ENCODE measurements at places on chromosomes 1 and 21.

DNA sequence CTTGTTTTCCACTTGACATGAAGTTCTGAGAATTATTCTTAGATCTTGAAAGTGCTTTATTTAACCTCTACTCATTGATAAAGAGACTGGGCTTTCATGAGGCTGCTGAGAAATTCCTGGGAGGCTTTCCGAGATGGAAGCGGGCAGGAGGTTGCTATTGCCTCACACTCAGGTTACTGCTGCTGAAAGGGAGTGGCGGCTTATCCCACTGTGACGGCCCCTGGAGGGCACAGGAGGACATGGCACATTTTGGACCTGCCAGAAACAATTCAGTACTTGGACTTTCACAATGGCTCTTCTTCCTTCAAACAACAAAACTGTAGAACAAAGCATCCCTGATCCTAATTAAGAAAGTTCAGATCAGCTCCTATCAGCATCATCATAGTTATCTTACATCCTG is 16.2 kb upstream of the MARK1 start:
- no peak for DNase-seq

DNA sequence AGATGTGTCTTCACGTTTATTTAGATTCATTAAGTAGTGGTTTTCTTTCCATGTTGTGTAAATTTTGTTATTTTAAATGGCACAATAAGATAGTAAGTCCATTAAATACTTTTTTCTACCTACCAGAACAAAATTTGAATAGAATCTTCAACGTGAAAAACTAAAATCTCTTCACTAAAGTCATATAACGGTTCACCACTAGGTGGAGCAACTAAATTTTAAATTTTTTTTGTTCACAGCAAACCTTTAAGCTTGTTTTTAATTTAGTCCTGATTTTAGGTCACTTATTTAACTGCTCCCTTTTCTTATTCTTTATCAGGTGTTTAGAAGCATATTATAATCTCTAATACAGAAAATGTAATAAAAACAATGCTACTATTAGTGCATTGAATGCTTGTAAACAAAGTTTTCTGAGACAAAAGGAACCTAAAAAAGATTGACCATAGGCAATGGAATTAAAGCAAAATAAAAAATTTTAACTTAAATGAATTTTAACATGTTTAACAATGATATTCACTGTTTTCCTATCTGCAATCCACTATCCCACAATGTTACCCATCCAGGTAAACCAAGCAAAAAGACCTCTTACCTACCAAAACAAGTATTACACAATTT is 28.3 kb upstream of the PKN2 start:
- DNase-seq: no peak

DNA sequence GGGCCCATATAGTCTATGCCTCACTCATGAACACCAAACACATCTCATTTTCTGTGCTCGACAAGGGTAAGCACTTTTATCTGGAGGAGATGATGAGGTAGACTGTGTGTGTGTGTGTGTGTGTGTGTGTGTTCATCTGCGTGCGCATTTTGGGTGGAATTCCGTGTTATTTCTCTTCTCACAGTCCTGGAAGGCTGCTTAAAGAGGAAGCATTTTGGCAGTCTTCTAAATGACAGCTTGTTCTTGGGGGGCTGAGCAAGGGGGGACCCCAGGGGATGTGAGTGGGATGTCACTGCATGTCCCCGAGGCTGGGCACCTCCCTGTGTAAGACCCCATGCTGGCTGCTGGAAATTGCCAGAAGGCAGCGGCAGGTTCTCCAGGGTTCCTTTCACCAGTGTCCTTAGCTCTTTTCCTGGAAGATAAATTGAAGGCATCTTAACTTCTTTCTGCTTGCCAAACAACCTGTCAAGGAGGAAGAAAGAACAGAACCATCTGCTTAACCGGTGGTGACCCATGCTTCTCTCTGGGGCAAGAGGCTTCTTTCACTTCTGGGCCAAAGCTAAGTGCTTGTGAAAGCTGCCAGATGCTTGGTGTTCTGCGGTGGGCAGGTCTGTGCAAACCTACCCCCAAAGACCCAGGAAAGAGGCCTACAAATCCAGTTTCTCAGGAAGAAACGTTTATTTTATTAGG is 9.9 kb upstream of the RD3 start:
- DNase-seq: no peak

DNA sequence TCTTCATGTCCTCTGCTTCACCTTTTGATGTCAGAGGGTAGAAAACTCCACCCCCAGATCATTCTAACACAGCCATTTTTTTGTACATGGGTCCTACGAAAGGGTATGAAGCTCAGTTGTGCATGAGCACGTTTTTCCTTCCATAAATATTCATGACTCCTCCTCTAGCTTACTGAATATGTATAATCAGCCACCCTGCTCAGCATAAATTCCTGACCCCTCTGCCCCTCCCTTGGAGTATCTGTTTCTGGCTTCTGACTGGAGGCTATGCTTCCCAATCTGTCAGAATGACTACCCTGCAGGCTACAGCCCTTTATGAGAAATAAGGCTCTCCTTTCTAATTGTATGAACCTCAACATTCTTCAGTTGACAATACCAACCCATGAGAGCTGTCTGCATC is 42.8 kb upstream of the PARP1 start:
- DNase-seq: no peak

DNA sequence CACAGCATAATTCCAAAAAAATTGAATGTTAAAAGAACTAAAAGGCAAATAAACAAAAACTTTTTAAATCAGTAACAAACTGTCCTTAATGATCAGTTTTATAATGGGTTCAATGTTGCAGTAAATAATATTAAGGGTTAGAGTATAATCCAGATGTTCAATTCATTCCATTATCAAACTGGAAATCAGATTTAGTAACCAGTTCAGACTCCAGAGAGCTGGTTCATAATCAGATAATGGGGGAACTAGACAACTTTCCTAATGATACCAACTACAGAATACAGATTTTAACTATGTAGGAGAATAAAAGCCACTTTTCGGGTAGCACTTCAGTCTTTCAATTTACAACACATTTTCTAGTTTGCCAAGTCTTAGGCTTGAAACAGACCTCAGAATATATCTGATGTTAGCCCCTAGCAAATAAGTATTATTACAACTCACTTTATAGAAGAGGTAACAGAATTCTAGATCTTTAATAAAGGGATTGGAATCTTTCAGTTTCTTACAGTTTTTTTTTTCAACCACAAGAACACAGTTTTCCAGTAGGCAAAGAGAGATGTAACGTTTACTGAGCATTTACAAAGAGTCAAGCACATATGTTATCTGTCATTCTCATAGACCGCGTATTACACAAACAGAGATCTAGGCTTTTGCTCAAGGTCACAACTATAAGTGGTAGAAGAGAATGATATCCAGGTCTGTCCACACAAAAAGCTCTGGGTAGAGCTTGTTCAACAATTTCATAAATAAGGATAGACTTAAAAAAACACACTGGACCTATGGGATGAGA is 1.9 kb upstream of the DCAF6 start:
- DNase-seq: no peak

DNA sequence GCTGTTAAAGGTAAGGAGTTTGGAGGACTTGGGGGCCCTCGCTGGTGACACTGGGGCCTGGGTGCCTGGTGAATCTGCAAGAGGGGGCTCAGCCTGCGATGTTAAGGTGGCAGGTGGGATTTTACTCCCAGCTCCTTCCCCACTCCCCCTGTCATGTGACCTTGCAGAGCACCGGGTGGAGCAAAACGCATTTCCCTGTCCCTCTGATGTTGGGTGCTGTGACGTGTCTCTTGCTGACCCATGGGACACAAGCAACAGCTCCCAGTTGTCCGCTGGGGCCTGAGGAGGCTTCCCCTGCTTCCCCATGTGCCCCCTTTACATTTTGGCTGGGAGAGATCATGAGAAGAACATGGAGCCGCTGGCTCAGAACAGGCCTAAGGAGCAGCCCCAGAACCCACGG is 319.0 kb downstream of the MATN1 start:
- DNase-seq: no peak

DNA sequence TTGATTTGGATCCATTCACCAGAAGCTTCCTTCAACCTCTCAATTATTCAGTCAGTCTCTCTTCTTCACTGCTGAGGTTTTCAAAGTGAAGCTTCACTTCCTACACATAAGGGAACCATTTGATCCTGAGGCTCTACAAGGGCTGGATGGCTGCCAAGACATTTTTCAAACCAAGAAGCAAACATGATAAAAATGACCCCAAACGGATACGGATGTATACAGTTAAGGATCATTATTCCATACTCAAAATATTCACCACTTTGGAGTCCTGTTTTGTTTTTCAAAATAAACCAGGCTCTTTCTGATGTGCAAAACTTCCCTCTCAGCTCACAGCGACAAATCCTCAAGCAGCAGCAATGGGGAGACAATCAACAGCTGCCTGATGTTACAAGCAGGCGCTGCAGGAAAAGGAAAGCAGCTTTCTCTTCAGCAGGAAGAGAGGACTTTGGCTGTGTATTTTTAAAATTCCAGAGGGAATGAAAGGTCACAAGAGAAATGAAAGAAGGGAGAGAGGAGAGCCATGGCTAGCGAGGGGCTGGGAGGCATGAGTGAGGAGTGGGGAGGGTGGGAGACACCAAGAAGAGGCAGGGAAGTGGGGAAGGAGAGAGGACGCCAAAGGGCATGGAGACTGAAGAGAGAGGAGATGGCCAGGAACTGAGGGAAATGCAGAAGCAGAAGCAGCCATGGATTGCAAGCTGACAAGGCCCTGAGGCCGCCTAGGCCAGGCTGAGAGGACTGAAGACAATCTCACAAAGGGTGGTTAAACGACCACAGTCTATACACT is 145.4 kb downstream of the SLC45A1 start:
- no peak for DNase-seq

DNA sequence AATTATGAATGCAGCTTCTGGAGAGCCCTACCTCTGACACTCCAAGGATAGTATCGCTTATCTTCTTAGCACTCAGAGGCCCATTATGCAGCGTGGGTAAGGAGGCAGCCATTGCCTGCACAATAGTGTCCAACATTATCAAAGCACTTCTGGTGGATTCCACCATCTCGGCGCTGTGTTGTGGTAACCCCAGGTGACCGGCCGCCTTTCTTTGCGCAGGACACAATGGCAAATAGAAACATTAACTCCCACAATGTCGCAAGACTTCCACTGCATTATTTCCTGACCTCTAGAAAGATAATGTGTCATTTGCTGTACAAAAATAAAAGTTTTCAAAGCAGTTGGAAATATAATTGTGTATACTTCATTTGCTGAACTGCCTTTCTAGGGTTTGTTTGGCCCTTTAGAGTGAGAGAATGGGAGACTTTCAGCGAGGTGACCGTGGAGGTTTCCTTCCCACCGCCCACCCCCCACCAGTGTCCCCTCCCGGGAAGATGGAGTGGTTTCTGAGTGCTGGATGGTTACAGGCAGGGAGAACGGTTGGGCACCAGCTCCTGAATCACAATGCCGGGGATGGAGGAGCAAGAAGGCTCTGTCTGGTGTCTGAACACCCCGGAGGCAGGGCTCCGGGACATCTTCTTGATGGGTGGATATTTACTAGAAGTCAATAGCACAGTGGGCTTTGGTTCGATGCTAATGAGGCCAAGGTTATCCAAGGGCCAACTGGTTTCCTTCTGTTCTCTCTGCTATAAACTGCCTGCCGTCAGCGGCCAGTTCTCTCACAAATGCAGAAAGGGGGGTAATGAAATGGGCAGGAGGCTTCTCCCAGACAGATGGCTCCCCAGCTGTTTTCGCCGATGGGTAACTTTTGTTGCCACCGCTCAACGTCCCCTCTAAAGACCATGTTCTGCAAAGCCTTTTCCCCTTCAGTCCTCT is 215.4 kb upstream of the PROX1 start:
- DNase-seq: no peak

DNA sequence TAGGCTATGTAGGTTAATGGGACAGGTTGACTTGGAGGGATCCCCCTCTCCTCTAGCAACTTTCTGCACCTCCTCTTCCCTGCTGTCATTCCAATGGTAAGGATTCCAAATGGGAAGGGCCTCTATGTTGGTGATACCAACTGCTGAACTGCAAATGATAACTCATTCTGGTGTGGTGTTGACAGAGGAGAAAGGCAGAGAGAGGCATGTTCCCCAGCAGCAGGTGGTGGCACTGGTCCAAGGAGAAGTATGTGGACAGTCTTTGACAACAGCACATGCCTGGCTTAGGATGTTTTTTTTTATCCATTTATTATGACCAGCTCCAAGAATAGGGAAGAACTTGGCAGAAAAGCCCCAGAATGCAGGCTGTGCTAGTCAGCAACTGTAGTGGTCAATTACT is 19.6 kb upstream of the SPAG17 start:
- no peak for DNase-seq

DNA sequence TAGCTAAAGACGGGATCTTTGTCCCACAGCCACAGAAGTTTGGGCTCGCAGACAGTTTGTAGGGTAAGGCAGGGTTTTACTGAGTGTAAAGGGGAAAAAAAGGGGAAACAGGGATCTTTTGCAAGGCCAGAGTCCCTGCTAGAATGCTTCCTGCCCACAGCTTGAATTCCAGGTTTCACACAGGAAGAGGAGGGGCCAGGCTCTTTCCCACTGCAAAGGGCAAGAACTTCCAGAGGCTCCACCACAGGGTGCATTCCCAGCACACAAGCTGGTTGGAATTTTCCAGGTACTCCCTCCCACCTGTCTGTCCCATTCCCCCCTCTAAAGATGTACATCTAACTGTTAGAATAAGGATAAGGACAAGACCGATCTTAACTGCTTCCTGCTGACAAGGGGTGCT is 1126.9 kb downstream of the KCNT2 start:
- DNase-seq: no peak

DNA sequence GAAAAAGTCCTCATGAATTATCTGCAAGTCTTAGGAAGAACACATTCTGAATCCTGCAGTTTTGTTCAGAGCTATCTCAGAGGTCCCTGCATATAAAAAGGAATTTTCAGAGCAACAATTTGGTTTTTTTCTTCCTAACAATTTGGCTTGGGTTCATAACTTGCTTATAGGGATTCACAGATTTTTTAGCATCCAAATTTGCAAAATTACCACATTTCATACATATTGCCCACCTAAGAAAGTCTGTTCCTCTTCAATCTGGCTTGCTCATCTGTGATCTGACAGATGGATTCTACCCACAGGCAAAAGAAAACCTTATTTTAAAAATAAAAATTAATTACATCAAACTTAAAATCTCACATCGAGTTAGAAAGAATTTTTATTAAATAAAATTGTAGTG is 714.4 kb upstream of the NCAM2 start:
- DNase-seq: no peak

GRCh38 chr1:62796221-62796620 is 12.3 kb downstream of the ATG4C start:
- no peak for DNase-seq

GRCh38 chr1:205970486-205970885 is 27.2 kb upstream of the SLC26A9 start:
- no peak for DNase-seq

GRCh38 chr1:86788300-86789206 is 84.2 kb downstream of the SH3GLB1 start:
- DNase-seq: no peak

GRCh38 chr1:202329891-202330290 is 11.8 kb downstream of the UBE2T start:
- no peak for DNase-seq

- DNase-seq: no peak
Measured at GRCh38 chr21:33931799-33932390, 16.3 kb upstream of the ATP5PO start.

DNA sequence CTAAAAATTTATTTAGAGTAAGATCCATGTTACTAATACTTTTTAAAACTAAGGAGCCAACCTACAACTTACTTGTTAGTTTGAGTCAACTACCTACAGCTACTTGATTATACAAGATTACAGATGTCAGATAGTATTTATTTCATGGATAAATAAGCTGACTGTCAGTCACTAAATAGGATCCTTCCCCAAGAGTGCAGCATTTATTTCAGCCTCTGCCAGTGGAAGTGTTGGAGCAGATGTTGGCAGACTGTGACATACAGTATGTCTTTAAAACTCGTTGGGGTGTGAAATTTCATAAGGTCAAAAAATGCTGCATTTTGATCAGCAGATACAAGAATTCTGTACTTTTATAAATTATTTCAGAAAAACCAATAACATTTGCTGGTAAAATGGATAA is 156.2 kb downstream of the AKT3 start:
- DNase-seq: no peak
